ENCODE measurements at places on chromosomes 11 and 22.

DNA sequence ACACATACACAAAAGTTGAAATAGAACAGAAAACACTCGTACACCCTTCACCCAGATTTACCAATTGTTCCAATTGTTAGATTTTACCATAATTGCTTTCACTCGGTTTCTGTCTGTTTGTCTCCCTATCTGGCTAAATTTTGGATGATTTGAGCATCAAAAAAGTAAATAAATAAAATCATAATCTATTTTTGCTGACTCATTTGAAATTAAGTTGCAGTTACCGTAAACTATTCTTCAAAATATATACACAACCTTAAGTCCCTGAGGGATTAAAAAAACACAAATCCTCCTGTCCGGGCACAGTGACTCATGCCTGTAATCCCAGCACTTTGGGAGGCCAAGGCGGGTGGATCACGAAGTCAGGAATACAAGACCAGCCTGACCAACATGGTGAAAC lies 81.3 kb upstream of the SYT9 start:
- no peak for DNase-seq

DNA sequence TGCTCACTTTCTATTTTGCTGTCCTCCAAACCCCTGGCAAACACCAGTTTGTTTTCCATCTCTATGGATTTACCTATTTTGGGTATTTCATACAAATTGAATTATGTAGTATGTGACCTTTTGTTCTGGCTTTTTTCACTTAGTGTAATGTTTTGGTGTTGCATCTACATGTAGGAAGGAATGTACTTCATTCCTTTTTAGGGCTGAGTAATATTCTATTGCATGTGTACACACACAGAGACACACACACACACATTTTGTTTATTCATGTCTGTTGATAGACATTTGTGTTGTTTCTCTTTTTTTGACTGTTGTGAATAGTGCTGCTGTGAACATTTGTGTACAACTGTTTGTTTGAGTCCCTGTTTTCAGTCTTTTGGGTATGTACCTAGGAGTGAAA lies 90.4 kb downstream of the UVRAG start:
- no peak for DNase-seq

- DNase-seq: no peak
These were observed 120.5 kb downstream of the HIPK3 start for GRCh38 chr11:33377412-33378370.

DNA sequence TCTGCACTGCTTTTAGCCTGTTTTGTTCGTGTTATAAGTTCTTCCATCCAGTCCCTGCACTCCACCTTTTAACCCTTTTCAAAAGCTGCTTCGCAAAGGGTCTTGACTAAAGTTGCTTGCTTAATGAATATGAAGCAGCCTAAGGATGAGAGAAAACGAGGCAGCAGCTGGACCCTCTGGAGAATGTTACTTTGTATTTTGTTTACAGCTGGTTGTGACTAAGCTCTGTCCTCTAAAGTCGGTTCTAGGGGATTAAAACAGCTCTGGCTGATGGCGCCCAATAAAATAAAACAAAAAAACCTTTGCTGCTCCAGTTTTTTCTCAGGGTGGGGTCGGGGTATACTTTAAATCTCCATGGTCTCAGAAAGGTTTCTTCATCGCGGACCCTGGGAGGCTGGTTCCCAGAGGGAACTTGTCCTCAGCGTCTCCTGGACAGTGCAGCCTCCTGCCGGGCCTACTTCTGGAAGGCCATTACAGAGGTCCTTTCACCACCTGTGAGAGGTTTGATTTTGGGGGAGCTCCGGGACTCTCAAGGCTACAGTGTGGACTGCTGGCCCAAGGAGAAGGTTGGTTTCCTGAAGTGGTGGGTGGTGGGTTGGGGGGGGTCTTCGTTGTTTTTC lies 836 bp upstream of the RBM4 start:
- no peak for DNase-seq

- no peak for DNase-seq
These were observed 34.4 kb upstream of the RCN1 start for GRCh38 chr11:32056438-32056837.

- no peak for DNase-seq
These were observed 2.6 kb downstream of the C11orf21 start for GRCh38 chr11:2298795-2299761.

DNA sequence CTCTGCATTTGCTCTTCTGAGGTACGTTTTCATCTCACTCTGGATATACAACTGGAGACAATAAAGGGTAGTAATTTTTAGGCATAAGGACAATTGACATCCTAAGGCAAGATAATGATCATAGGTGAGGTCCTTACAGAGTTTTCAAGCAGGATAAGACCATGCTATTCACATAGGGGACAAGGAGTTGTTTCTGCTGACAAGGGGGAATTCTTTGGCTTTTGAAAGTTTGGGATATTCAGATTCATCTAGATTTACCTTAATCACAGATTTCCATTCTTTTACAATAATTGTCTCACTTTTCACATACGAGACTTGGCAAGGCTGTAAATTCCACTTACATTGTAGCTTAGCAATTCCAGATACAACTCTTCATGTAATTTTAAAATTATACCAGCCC lies 256.2 kb downstream of the AASDHPPT start:
- DNase-seq: no peak

- DNase-seq: no peak
These were observed 29.6 kb downstream of the ZBED4 start for GRCh38 chr22:49883294-49883640.

- DNase-seq: no peak
These were observed 2.0 kb downstream of the PDGFD start for GRCh38 chr11:104161751-104162450.

- no peak for DNase-seq
These were observed 7.1 kb downstream of the PRPF19 start for GRCh38 chr11:60899046-60899936.

GRCh38 chr11:35065566-35065965 lies 73.4 kb upstream of the CD44 start:
- no peak for DNase-seq

DNA sequence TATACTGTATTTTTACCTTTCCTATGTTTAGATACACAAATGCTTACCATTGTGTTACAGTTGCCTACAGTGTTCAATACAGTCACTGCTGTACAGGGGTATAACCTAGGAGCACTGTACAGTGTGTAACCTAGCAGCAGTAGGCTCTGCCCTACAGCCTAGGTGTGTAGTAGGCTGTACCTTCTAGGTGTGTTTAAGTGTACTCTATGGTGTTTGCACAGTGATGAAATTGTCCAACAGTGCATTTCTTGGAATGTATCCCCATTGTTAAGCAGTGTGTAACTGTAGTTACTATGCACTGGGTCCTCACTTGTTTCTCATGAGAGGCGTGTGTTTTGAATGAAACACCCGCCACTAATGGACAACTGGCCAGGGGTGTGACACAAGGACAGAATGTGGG lies 269.0 kb downstream of the OPCML start:
- DNase-seq: no peak

DNA sequence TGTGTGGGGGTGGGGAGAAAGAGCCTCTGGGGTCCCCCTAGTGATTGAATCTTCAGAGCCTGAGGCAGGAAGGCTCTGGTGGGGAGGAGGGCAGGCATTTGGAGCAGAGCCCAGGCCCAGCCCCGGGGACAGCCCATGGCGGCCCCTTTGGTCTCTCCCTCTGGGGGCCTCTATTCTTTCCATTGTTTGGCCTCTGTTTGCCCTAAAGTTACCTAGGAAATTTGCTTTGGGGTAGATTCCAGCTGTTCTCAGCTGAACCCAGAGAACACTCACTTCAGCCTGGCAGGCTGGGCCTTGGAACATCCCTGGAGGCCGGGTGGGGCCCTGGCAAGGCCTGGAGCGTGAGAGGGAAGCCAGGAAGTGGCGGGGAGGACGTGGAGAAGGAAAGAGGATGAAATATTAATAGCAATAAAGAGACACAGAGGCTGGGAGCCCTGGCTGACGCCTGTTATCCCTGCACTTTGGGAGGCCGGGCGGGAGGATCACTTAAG lies 22.9 kb upstream of the A4GALT start:
- DNase-seq: no peak

GRCh38 chr22:49040754-49041467 lies 786.8 kb downstream of the BRD1 start:
- no peak for DNase-seq

DNA sequence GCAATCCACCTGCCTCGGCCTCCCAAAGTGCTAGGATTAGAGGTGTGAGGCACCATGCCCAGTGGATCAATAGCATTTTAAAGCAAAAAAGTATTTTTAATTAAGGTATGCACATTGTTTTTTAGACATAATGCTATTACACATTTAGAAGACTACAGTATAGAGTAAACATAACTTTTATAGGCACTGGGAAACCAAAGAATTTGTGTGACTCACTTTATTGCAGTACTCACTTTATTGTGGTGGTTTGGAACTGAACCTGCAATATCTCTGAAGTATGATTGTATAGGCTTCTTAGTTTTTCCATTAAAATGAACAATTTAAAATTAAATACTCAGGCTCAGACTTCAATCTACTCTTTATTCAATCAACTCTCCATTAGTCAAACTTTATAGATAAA lies 17.5 kb upstream of the CD3E start:
- no peak for DNase-seq

DNA sequence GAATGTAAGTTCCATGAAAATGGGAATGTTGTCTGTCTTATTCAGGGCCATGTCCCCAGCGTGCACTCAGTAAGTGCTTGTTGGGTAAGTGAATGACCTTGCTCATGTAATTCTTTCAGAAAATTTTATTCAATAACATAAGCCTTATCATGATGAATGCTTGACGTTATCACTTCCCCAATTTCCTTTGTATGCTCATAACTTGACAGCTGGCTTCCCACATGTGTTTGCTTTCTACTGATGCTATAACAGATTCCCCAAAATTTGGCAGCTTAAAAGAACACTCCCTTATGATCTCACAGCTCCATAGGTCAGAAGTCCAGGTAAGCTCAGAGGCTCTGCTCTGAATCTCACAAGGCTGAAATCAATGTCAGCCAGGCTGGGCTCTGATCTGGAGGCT lies 155.8 kb upstream of the POU2AF2 start:
- DNase-seq: no peak

DNA sequence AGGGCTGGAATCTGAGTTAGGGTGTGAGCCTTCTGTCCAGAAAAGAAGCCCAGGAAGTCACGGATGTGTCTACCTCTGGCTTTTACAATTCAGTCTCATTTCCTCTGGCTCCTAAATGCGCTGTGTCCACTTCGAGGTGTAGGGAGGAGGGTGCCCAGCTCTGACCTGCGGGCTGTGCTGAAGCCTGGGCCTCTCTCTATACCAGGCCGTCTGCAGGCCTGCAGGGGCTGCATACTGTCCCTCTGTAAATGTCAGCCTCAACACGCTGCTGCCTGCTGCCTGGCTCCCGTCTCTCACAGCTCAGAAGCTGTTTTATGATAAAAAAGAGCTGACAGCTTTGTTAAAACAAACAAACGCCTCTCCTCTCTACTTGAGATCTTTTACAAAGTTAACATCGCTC lies 14.5 kb downstream of the ARVCF start:
- no peak for DNase-seq

GRCh38 chr22:27720860-27721259 lies 80.7 kb downstream of the MN1 start:
- no peak for DNase-seq

DNA sequence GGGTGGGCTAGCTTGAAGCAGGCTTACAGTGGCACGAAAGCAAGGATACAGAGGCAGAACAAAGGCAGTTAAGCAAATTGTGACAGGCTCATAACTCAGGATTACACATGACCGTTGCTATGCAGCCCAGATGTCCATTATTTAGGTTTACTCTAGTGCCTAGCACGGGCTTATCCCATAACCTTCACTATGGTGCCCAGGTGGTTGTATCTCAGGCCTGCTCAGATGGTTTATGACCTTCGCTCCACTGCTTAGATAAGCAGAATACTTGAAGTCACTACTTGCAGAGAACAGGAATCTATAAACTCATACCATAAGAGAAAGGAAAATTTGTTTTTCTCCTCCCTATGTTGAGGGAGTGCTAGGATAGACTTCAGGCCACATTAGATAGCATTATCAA lies 9.0 kb downstream of the OR6M1 start:
- DNase-seq: no peak

GRCh38 chr11:34680918-34681586 lies 60.2 kb downstream of the EHF start:
- DNase-seq: no peak

DNA sequence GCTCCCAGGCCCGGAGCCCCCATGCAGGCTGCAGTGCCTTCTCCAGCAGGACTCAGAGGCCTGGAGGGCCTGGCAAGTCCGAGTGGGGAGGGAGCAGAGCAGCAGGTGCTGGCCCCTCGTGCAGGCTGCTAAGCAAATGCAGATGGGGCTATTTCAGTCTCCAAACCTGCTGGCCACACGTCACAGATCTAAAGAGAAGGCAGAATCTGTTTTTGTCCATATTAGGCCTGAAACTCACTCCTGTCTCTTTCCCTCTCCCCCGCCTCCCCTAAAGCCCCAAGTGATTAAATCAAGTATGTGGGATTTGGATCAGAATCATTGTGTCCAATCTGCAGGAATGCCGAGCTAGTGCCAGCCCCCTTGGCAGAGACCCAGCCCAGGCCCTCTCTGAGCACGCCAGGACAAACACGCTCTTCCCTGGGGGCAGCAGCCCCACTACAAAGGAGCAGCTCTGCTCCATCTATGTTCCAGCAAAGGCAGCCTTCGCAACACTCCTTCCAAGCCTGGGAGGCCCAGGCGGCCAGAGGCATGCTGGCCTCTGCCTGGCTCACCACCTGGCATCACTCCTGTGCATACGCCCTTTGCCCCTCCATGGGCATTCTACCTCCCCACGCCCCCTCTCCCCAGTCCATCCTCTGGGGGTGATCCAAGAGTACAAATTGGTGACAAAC lies 26.5 kb downstream of the RPL27A start:
- no peak for DNase-seq

DNA sequence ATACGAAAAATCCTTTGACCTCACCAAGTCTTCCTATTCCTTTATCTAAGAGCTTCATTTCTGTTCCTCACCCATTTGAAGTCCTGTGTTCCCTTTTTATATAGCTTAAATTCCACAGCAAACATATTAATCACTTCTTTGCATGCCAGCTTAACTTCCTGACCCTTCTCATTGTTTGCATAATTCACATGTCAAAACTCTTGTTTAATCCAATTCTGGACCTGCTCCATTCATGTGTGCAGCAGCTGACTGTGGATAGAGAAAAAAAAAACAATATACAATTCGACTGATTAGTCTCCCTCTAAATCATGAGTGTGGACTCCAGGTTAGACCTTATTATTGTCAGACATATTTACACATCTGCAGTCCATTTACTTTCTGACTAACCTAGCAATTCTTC lies 991.2 kb upstream of the TENM4 start:
- DNase-seq: no peak

GRCh38 chr22:37309211-37310074 lies 27.1 kb downstream of the CYTH4 start:
- DNase-seq: no peak

- no peak for DNase-seq
These were observed 55.9 kb downstream of the SHISAL1 start for GRCh38 chr22:44256556-44257485.

DNA sequence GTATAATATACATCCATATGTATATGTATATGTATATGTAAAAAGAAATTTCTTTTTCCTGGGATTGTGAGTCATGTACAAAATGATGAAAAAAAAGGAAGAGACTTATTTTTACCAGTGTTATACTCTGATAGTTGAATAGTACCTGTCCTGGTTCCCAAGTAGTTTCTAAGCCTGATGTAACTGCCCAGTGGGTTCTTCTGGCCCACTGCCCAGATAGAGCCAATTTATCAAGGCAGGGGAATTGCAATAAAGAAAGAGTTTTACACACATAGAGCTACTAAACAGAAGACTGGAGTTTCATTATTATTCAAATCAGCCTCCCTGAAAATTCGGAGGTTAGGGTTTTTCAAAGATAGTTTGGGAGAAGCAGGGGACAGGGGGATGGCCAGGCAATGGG lies 29.1 kb upstream of the NARS2 start:
- DNase-seq: no peak

GRCh38 chr11:26622181-26622580 lies 50.1 kb upstream of the MUC15 start:
- no peak for DNase-seq
